IMR-90 (cell line): ENCODE measurements at places on chromosomes 1 and 21.

DNA sequence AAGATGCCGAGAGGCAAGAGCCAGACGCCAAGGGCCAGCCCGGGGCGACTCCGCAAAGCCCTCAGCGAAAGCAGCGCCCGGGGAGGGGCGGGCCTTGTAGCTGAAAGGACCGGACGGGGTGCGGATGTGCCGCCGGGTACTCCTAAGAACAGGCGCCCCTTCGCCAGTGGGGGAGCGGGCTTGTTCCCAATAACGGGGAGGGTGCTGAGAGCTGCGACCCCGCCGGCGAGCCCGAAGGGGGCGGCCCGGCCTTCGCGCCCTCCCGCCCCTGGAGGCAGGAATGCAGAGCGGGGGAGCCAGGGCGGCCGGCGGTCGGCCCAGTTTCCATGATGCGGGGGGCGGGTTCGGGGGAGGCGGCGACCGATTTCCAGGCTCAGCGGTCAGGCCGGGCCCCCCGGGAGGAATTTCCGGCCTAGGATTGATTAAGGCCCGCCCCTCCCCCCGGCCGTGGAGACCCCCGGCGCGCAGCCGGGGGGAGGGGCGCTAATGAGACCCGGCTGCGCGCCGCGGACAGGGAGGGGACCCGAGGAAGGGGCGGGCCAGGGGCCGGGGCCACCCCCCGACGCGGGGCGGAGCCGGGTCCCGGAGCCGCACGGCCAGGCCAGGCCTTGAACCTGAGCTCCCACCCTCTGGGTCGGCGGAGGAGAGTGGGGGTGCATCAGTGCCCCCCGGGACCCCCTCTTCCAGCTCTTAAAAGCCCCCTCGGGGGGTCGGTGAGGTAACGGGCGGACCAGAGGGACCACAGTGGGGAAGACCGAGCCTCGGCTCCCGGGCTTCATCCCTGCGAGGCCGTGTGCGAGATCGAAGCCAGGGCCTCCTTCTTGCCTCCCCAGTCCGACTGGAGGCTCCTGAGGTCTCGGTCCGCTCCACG, 898 bp upstream of the TMEM200B start:
- DNase-seq = peak; percentile 60

- no peak for DNase-seq
These were observed 8.7 kb downstream of the ACAP3 start for GRCh38 chr1:1298861-1299685.

- peak; percentile 77 for DNase-seq
These were observed 119.8 kb downstream of the OSBPL9 start for GRCh38 chr1:51736702-51737101.

- DNase-seq = no peak
These were observed 163.7 kb downstream of the ROR1 start for GRCh38 chr1:63937461-63938022.

DNA sequence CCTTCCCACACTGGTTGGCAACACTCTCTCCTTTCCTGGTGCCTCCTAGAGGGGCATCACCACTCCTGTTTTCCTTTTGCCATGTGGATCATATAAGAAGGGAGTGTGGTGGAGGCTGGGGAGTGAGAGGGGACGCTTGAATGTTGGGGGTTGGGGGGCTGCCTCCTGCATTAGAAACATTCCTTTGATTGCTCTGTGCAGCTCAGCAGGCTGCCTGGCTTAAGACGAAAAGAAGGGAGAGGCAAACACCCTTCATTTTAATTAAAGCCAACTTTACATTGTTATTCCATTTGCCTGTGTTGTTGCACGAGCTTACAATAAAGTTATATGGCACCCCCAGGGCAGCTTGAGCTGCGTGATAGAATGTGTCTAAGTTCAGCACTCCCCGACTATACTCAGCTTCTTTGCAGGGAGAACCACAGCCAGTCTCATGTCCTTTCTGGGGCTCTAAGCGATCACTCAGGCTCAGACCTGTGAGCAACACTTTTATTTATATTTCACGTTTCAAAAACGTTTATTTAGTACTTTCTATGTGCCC, 57.4 kb downstream of the FOXD2 start:
- no peak for DNase-seq

DNA sequence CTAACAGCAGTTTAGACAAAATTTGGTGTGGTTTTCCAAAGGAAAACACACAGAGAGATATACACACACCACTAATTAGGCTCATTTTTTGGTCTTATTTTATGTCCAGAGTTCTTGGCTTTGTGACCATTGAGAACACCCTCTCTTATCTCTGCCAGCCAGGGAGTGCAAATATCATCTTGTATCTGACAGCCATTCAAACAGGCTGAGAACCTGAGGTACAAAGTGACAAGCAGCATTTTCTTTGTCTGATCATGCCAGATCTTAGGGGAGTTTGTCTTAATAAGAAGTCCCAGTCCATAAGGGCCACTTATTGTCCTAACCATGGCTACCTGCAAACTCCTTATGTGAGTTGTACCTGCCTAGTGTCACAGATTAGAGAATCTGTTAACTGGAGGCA, 1165.2 kb downstream of the BRINP3 start:
- no peak for DNase-seq
